ENCODE measurements at places on chromosomes 5 and 9.

DNA sequence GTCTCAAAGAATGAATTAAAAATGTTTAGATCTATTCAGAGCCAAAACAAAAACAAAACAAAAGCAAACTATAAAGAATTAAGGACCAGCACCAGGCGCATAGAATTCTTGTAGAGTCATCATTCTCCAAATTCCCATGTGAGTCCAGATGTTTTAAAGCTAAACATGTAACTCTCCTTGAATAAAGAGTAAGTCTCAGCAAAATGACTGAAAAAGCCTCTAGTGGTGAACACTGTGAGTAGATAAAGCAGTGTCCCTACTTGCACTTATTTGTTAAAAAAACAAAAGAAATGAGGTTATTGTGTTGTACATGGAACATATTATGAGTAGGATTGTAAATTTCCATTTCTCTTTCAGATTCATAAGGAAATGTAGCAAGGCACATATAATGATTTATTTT, 44.0 kb downstream of the NNT start:
- no peak for DNase-seq

GRCh38 chr5:122195802-122196394, 66.6 kb downstream of the ZNF474 start:
- peak; percentile 34 for DNase-seq

DNA sequence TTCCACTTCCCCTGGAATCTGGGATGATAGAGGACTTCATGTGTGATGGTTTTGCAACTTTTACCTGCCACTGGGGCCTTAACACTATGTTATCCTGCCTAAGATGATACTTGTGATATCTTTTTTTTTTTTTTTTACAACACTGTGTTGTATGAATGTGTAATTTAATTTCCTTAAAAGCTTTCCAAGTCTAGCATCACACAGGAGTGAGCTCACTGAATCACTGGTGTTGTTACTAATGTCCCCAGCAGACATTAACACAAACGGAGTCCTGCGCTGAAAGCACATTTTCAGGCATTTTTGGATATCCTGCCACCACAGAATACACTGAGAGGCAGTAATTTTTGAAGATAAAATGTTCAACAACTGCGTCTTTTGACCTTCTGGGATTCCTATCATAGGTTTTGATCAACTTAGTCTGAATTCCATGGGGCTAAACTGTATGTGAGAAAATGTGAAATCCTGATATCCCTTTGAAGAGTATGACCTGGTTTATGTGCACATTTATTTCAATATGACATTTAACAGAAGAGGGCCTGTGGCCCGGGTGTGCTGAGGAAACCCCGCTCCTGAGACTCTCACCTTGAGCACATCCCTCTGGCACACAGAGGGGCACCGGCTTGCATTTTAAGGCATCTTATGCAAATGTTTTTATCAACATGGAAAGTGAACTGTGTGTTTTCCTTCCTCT, 118.0 kb downstream of the FSTL4 start:
- DNase-seq: no peak

- no peak for DNase-seq
These were observed 74.9 kb downstream of the MACROH2A1 start for GRCh38 chr5:135324160-135324559.

GRCh38 chr5:113293068-113293974, 141.5 kb downstream of the TSSK1B start:
- no peak for DNase-seq

Data from colonic mucosa (tissue), 4 donors.